NCI-H82 (cell line): ENCODE measurements at places on chromosomes 3 and 15.

GRCh38 chr3:73259291-73259690 lies 197.8 kb downstream of the EBLN2 start:
- DNase-seq = peak; percentile 93

DNA sequence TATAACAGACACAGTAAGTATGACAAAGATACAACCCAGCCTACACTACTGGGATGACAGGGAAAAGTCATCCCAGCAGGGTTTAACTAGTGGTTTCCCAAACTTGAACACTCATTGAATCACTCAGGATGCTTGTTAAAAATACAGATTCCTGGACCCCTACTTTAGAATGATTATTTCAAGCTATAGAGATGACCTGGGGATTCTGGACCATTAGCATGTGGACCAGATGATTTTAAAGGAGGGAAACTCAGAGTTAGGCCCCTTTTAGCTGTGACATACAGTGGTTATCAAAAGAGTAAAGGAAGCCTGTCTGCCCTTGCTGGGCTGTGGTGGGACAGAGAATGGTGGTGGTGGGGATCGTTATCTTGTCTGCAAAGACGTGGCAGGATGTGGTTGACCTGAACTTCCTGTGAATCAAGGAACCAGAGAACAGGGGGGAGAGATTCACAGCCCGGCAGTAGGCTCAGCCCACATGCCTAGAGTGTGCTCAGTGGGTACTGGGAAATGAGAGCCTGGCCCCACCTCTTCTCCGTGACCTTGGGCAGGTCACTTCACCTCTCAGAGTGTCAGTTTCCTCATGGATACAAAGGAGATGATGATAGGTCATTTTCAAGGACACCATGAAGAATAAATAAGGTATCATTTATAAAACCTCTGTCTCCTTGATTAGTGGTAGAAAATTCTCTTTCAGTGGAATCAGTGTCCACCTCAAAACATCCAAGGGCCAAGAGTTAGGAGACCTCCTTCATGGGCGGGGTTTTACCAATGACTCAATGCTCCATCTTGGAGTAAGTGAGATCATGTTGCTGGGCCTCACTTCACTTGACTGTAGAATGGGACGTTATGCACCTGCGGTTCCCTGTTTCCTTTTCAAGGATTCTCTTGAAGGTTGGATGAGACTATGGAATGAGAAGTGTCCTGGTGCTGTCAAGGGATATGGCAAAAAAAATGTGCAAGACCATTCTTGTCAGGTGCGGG lies 306.5 kb downstream of the RPLP1 start:
- DNase-seq = no peak

- no peak for DNase-seq
Measured at GRCh38 chr3:66416556-66417304, 84.1 kb downstream of the LRIG1 start.

DNA sequence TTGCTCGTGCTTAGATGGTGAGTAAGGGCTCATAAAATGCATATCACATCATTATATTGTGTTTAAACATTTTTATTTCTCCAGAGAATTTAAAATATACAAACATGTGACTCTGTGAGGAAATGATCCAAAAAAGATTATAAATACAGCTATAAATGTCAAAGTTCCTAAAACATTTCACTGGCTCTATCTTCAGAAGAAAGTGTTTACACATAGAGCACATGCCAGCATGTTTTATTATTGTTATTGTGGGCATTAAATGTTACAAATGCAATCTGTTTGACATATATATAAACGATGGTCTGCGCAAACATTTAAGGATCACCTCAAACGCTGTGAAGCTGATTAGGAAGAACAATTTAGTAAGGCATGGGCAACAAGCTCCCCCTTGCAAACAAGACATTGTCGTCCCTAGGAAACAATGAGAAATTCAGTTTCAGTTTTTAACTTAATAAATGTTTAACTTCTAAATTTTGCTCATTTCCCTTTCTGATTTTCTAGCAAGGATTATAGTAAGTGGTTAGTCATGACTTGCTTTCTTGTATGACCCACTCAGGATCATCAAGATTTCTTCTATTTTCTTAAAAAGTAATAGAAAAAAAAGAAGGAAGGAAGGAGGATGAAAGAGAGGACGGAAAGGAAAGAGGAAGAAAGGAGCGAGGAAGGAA lies 207.5 kb downstream of the SATB1 start:
- no peak for DNase-seq

- DNase-seq = no peak
Measured at GRCh38 chr3:126679831-126680666, 24.0 kb upstream of the CHCHD6 start.

DNA sequence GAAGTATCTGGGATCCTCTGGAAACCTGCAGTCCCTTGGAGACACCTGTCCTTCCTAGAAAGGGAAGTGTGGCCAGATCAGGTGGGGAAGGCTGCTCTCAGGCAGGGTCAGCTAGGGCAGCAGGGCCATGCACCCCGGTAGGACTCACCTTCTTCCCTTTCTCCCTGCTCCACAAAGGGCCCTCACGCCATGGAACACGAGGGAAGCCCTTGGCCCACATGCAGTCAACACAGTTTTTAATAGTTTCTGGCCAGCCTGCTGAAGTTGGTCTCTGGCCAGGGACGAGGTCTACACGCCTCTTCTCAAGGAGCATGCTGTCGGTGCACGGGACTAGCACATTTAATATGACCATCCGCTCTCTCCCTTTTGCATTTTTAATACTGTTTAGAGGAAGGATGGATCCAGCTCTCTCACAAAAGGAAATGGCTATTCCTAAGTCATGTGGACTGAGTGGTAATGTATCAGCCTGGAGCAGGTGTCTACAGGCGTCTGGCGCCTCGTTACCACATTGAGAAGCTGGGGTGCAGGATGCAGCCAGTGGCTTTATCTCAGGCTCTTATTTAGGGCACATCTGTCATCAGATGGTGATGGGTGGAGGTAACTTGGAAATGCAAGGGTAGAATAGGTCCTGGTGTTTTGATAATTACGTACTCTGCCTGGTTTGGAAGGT lies 153.9 kb downstream of the KLF13 start:
- DNase-seq = no peak

- DNase-seq = no peak
Measured at GRCh38 chr3:134552784-134553183, 66.9 kb downstream of the CEP63 start.

GRCh38 chr3:159835126-159835525 lies 153.5 kb upstream of the IL12A start:
- DNase-seq = no peak

GRCh38 chr15:33654860-33655259 lies 313.4 kb upstream of the CHRM5 start:
- peak; percentile 55 for DNase-seq

- peak; percentile 33 for DNase-seq
Measured at GRCh38 chr3:10941972-10942371, 50.6 kb upstream of the SLC6A1 start.

- DNase-seq = no peak
Measured at GRCh38 chr3:193874512-193874911, 261.4 kb upstream of the HES1 start.

GRCh38 chr3:62632510-62633294 lies 242.5 kb downstream of the CADPS start:
- peak; percentile 9 for DNase-seq

- no peak for DNase-seq
Measured at GRCh38 chr3:178406206-178406605, 130.0 kb upstream of the KCNMB2 start.

- DNase-seq = peak; percentile 10
Measured at GRCh38 chr15:48176112-48176511, 2.0 kb downstream of the MYEF2 start.

GRCh38 chr15:32705446-32705845 lies 12.4 kb upstream of the GREM1 start:
- DNase-seq = no peak

GRCh38 chr3:116930786-116931185 lies 221.2 kb downstream of the TUSC7 start:
- no peak for DNase-seq

DNA sequence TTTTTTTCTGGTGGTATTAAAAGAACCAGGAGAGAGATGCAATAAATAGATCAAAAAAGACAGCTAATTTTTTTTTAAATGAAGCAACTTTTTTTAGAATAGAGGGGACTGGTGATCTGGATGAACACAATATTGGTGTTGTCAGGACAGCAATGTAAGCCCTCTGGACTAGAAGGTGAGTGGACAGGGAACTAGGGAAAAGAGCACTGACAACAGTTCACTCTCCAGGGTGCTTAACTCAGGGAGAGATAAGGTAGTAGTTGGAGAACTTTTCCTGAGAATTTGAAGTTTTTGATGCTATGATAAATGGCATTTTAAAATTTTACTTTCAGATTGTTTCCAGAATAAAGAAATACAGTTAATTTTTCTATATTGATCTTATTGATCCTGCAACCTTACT lies 158.3 kb upstream of the STAC start:
- DNase-seq = no peak

DNA sequence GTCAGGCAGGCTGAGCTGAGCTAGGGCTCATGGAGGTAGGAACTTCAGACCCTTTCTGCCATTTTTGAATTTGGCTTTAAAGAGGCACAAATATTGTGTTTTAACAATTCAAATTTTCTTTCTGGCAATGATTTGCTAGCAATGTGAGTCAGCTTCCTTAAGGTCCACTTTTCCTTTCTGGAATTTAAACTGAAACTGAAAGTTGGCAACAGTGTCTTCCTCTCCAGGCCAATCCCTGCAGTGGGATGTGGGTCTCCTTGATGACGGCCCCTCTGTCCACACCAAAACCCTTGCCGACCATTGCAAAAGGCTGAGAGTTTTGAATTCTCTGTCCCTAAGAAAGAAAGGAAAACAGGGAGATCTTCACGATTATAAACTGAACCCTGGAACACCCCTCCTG lies 27.1 kb downstream of the RPSA start:
- DNase-seq = no peak

GRCh38 chr15:59169251-59169708 lies 37.4 kb upstream of the LDHAL6B start:
- no peak for DNase-seq

GRCh38 chr3:132283440-132283839 lies 33.8 kb upstream of the ACP3 start:
- no peak for DNase-seq

DNA sequence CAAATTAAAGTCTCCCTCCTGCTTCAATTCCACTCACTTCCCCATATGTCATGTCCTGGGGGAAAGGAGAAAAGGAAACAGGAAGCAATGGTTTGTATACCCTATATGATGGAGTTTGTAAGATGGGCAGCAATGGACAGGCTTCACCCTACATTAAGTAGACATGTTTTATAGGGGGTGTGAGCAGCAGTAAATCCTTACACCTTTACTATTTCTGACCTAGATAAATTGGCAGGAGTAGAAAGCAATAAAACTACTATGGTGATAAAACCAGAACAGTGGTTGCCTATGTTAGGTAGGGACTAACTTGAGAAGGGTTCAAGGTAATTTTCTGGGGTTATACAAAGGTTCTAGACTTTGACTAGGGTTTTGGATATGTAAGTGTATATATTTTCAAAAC lies 301.7 kb downstream of the GBE1 start:
- no peak for DNase-seq

GRCh38 chr3:55511895-55512570 lies 24.9 kb upstream of the WNT5A start:
- no peak for DNase-seq

GRCh38 chr15:57216288-57216687 lies 160.0 kb upstream of the CGNL1 start:
- peak; percentile 72 for DNase-seq

GRCh38 chr3:160183345-160184076 lies 41.7 kb upstream of the C3orf80 start:
- no peak for DNase-seq

- DNase-seq = no peak
Measured at GRCh38 chr3:69313251-69313650, 72.6 kb downstream of the FRMD4B start.

DNA sequence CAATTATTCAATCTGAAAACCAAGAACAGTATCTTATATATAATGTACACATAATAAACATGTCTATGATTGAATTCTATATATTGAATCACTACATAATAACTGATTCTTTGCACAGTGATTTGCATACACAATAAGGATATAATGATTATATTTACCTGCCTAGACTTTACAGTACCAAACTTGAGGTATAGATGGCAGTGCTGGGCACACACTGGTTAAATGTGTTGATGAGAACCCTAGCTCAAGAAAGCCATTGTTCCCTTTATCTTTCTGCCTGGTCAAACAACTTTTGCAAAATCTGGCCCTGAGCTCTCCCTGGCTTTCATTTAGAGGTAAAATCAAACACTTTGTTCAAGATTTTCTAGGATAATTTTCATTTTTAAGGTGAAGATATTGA lies 697.7 kb downstream of the TUSC7 start:
- DNase-seq = peak; percentile 62

GRCh38 chr15:92949604-92950249 lies 49.6 kb downstream of the CHD2 start:
- DNase-seq = no peak

DNA sequence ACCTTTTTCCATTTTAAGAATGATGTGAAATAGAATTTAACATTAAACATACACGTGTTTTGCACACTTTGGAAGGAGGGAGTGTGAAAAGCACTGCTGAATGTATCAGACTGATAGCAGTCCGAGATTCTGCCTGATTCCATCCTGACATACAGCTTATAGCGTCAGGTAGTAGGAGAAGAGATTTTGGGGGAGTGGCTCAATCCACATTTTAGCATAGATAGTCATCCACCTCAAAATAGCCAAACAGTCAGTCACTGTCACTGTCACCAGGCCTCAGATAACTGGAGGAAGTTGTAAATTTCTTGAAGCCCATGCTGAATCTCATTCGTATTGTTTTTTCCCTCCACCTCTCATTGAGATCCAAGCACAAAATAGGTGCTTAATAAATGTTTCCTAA lies 35.4 kb upstream of the ARHGEF26 start:
- no peak for DNase-seq

- DNase-seq = no peak
Measured at GRCh38 chr3:64848127-64848800, 160.5 kb upstream of the ADAMTS9 start.

- DNase-seq = no peak
Measured at GRCh38 chr3:60086811-60087210, 1037.0 kb upstream of the CFAP20DC start.

- peak; percentile 92 for DNase-seq
Measured at GRCh38 chr3:115623044-115623868, at the start of gene GAP43. Gene GAP43 (plus strand): TSS chr3:115623510. CDS start chr3:115623690, 180 bp downstream.

- no peak for DNase-seq
Measured at GRCh38 chr3:108518895-108519294, 8.5 kb upstream of the MYH15 start.

- no peak for DNase-seq
Measured at GRCh38 chr3:149339931-149340309, 6.5 kb upstream of the TM4SF18 start.

DNA sequence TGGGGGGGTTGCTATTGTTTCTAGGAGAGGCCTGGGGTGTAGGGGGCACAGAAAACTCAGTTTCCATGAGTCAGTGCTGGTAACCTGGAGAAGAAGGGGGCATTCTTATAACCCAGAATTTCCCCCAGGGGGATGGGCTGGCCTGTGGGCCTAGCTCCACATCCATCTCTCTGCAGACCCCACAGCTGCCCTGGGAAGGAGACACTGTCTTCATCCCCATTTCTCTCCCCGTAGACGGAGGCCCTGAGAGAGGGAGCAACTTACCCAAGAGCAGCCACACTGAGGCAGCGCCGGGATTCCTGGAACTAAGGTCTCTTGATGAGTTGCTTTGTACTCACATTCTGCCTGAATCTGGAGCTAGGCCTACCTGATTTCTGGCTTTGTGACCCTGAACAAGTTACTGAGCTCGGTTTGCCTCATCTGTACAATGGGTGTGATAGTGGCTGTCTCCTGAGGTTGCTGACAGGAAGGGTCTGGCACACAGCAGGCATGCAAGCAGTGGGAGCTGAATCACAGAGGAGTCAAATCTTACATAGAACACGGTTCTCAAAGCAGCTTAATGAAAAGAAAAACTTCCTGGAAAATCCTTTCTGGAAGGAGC lies 55.0 kb upstream of the LCTL start:
- no peak for DNase-seq
